ENCODE measurements at places on chromosomes 1 and 21.

- no peak for DNase-seq
These were observed 488.7 kb downstream of the PTBP2 start for GRCh38 chr1:97210307-97210706.

DNA sequence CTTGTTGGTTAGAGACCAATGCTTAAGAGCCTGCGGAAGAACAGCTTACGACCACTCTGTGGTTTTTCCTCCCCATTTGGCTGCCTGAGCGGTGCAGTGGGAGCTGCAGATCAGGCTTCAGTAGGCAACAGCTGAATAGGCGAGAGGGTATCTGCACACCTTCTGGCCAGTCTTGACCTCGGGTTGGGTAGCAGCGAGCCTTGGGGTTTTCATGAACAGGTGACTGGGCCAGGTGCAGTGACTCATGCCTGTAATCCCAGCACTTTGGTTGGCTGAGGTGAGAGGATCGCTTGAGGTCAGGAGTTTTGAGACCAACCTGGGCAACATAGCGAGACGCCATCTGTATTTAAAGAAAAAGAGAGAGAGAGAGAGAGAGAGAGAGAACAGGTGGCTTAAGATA lies 41.0 kb downstream of the NENF start:
- no peak for DNase-seq

DNA sequence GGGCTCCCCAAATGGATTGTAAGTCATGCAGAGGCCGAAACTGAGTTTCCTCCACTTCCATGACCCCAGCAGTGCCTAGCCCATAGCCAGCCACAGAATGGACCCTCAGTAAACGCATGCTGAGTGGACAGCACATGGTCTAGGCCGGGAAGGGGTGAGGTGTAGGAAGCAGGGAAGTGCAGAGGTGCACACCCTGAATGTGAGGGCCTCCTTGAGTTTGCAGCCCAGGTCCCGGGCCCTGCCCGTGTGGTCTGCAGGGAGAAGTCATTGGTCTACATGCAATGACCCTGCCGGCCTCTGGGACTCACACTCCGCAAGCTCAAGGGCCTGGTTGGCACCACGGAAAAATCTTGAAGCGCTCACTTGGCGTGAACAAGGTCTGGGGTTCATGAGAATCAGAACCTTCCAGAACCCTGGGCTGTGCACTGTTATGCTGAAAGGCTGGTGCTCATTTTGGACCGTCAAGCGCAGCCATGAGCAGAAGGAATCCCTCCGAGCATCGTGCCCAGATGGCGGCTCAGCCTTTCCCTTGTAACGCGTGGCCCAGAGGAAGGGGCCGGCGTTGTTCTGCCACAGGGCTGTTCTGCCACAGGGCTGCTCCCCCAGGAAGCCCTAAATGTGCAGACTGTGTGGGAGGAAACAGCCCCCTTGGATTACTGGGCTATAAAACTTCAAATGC lies 66.4 kb downstream of the PSMG1 start:
- no peak for DNase-seq

GRCh38 chr1:207516729-207517128 lies 20.8 kb downstream of the CR1 start:
- no peak for DNase-seq

DNA sequence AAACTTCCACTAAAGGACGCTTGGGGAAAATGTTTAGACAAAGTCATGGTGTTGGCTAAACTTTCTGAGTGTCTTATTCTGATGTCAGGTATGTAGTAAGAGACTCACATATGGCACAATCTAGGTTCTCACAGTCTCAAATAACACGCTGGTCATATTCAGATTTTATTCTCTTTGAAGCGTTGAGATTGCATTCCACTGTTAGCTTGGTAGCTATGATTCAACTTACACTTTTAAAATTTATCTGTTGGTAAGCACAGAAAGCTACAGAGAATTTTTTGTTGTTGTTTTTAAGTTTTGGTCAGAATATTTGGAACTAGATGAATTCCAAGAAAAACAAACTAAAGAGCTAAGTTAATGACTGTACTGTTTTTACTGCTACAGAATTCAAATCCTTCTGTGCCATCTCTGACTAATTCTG lies 126.7 kb downstream of the PRRX1 start:
- no peak for DNase-seq

DNA sequence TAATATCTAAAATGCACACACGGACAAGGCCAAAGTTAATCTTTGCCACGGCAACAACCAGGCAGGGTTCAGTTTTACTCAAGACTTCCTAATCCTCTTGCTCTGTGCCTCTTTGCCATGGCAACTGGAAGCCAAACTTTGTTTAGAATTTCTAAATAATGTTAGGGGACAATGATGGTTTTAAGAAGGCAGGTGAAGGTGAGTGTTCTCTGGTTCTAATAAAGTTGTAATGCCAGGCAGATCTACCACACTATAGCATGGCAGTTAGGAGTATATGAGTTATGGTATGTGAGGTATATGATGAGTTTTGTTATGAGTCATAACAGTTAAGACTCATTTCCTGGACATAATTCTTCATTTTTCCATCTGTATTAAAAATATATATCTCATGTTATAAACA lies 2.7 kb downstream of the PTPRC start:
- no peak for DNase-seq

- no peak for DNase-seq
These were observed 6.4 kb upstream of the GBP5 start for GRCh38 chr1:89279011-89279466.

- no peak for DNase-seq
These were observed 56.7 kb upstream of the GFI1 start for GRCh38 chr1:92543131-92544055.

DNA sequence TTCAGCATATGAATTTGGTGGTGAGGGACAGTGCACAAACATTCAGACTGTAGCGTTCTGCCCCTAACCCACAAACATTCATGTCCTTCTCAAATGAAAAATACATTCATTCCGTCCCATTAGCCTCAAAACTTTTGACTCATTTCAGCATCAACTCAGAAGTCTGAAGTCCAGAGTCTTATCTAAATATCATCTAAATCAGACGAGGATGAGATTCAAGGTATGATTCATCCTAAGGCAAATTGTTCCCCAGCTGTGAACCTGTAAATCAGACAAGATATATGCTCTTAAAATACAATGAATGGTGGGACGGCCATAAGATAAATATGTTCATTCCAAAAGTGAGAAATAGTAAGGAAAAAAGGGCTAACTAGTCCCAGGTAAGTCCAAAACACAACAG lies 1195.6 kb upstream of the ADGRL4 start:
- no peak for DNase-seq

- no peak for DNase-seq
These were observed 4.3 kb upstream of the GNG5 start for GRCh38 chr1:84510668-84511067.

GRCh38 chr1:58592522-58593134 lies 15.6 kb upstream of the TACSTD2 start:
- DNase-seq: no peak
